ENCODE measurements at places on chromosomes 2 and 18.

GRCh38 chr2:16655445-16655837 is 10.2 kb downstream of the CYRIA start:
- DNase-seq = no peak

DNA sequence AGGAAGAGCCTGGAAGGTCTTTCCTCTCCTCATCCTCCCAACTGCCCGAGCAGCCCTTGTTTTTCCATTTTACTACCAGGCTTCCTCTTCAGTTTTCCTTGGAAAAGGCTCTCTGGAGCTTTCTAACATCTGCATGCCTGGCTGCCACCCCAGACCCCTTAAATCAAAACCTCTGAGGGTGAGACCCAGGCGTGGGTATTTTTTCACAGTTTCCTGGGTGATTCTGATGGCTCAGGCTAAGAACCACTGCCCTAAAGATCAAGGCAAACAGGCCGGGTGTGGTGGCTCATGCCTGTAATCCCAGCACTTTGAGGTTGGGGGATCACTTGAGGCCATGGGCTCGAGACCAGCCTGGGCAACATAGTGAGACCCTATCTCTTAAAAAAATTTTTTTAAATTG is 35.4 kb downstream of the EMILIN2 start:
- no peak for DNase-seq

DNA sequence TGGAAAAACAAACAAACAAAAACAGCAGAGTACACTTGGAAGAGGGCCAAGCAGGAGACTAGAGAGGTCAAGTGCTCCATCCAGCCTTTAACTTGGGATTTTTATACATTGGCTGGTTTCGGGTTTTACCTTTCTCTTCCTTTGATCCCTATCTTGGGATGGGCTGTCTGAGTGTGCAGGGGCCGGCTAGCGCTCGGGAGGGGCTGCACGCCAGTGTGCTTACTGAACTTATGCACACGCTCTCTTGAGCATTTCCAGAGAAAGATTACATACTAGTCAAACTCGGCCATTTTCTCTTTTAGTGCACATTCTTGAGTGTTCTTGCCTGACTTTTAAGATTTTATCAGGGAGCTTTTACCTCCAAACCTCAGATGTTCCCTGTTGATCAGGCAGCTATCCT is 707.8 kb downstream of the DSC3 start:
- no peak for DNase-seq

GRCh38 chr2:151983221-151983620 is 115.6 kb downstream of the CACNB4 start:
- no peak for DNase-seq

DNA sequence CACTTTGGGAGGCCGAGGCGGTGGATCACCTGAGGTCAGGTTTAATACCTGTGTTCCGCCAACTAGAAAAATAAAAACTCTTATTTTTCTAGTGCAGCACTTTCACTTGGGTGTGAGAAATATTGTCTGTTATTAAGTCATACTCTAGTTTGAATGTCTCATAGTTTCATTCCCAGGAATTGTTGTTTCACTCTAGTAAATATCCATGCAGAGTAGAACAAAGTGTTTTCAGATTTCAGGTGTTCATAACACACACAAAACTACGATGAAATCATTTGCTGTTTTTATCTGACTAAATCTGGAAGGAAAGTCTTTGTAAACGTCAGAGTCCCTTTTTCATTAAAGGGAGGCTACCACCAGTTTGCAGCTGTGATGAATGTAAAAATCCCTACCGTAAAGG is 4.0 kb downstream of the FAM117B start:
- DNase-seq = no peak

DNA sequence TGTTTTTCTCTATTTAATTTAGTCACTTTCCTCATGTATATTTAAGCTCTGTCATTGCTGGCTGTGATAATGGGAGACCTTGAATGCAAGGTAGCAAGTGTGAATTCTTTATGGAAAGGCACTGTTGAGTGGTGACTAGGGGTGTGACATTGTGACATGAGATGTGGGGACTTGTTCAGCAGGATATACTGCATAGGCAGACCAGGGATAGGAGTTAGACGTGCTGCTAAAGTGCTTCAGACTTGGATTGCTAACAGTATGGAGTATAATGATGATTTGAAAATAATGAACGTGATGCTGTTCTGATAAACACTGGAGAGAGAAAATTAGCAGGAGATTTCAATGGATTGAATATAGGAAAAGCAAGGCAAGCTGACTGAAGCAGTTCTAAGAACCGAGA is 135.1 kb downstream of the NCOA1 start:
- no peak for DNase-seq

DNA sequence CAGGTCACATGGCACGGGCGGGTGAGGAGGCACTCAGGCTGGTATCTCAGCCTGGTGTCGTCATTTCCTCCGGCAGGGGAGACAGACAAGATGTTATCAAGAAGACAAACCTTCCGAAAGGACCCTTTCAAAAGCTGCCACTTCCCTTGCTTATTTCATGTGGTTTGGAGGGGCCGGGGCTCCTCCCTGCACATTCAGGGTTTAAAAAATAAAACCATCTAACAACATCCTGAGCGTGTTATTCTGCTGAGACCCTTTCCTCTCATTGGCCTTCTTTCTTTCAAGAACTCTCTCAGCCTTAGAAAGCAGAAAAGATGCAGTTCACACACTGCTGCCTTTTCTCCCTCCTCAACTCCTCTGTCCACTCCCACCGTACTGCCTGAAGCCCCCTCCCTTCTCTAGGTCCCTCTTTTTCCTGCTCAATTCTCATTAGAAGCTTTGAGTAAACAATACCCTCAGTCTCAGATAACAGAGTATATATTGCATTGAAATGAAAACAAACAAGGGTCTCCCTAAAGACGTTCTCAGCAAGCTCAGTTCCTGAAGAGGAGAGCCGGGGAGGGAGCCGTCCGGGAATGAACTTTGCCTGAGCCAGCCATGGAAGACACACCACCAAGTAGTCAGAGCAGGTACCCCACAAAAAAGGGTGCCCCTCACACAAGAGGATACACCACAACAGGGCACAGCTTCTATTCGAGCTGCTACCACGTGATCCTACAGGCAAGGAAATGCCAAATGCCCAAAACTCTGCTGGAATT is 9.7 kb downstream of the SMAD7 start:
- peak; percentile 72 for DNase-seq

- DNase-seq = no peak
Measured at GRCh38 chr18:35227254-35227653, 13.6 kb upstream of the ZNF397 start.

DNA sequence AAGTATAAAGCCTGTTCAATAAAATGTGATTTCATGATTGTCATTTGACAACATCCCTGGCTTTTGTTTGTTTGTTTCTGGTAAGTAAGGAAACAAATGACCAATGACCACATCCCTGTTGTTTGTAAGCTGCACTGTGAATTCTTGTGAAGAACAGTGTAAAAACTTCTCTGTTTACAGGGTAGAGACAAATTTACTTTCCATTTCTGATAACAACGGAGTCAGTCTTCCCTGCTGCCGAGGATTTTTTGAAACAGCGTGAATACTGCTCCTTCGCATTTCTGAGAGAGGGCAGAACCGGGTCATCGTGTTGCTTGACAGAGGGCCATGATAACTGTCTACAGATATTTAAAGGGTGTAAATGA is 38.4 kb upstream of the CTAGE1 start:
- DNase-seq = no peak

GRCh38 chr2:143426296-143426695 is 297.1 kb downstream of the ARHGAP15 start:
- no peak for DNase-seq

DNA sequence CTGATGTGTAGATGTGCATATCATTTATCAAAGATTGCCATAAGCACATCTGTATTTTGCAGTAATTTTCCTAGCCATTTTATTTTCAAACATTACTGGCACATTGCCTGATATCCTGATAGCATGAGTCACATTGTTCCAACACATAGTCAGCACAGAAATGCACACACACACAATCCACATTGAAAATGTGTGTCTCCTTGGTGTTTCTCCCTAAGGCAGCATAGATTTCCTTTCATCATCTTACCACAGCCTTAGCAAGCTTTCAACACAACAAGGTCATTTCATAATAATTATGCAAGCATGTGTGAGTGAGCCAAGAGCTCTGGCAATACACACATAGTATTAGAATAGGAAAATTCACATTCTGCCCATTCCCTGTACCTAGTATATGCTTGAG is 245.4 kb upstream of the MEIS1 start:
- no peak for DNase-seq

- DNase-seq = no peak
Measured at GRCh38 chr2:20391951-20392699, 41.5 kb upstream of the PUM2 start.

- no peak for DNase-seq
Measured at GRCh38 chr2:75592030-75592429, 31.3 kb upstream of the EVA1A start.

- DNase-seq = no peak
Measured at GRCh38 chr18:10515456-10515855, 10.4 kb upstream of the NAPG start.

DNA sequence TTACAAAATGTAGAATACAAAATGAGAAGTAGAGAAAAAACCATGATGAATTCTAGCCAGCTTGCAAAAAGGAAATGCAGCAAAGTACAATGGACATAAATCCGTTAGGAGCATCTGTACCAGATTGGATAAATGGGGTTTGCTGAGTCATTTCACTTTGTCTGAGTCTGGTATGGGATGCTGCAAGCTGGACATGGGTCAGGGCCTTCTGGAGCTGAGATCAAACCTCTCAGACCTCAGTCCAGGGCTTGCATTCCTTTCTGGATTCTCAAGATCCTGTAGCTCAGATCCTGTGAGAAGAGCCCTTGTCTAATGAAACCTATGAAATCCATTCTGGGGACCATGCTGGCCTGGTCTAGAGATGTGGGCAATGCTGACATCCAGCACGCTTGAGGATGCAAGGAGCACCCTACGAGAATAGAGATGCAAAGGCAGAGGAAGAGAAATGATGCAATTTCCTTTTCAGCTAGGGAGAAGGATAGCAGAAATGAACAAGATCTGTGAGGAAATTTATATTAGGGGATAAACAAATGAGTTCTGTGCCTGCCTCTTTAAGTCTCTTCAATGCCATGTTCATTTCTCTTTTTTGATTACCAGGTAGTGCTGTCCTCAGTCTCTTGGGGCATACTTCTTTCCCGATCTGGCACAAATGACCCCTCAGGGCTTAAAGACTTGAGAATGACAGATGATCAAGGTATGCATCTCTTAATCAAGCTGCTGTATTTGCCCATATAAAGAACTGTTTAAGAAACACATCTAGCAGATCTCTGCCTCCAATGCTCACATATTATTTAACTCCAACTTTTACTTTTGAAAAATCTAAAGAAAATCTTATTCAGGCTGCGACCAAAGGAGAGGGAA is 230.4 kb downstream of the MEIS1 start:
- DNase-seq = no peak

DNA sequence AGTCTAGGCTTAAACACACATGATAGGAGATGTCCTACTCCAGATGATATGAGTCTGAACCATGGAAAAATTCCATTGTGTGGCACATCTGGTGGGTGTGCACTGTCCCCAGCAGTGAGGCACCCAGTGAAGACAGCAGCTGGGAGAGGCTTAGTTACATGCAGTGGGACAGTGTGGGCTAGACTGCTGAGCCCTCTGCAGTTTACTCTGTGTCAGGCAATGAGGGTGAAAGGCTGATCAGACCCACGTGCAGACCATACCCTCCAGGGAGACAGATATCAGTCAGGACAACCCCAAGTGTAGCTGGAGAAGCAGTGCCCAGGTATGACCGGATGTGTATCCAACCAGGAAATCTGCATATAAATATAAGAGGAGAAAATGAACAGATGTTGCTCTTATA is 13.4 kb downstream of the IL37 start:
- DNase-seq = no peak

- no peak for DNase-seq
Measured at GRCh38 chr2:211329882-211330281, 773.5 kb downstream of the CPS1 start.

DNA sequence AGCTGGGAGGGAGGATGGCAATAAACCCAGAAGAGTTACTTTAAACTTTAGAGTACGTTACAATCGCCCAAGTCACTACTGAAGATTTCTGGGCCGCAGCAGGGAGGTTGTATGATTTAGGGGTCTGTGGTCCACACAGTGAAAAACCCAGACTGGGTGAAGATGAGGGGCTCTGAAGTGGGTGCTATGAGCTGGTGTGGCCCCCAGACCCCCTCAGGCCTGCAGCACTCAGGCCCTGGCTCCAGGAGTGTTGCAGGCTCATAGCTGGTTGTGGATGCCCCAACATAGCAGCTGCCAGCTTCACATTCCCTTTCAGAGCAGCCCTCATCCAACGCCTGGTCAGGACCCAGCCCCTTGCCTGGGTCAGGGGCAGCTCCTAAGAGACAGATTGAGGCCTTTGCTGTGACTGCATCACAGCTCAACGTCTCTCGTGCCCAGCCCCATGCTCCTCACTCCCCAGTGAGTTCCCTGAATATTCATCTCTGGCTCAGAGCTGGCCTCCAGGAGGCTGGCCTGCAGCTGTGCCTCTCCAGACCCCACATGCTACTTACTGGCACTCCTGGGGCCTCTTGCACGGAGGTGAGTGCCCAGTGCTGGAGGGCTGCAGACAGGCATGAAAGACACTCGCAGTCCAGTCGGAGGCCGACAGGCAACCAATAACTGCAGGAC is 94.5 kb upstream of the MYCN start:
- DNase-seq = no peak

- DNase-seq = no peak
Measured at GRCh38 chr18:923144-923866, 18.6 kb downstream of the ADCYAP1 start.

- no peak for DNase-seq
Measured at GRCh38 chr2:177782613-177783012, 290.0 kb downstream of the PDE11A start.

DNA sequence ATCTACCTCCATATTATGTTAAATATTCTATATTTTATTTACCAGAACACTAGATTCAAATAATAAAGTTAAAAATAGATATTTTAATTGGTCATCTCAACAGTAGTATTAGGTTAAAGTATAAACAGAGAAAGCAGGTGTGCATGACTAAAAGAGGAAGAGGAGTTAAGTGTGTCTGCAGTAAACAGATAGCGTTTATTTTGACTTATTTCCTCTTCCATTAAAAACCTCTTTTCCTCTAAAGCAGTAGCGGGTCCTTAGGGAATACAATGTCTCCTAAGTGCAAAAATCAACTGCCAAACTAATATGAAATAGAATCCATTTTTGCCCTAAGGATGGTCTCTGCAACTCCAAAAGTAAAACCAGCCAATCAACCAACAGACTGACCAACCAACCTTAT is 27.7 kb downstream of the EIF2AK3 start:
- DNase-seq = no peak

DNA sequence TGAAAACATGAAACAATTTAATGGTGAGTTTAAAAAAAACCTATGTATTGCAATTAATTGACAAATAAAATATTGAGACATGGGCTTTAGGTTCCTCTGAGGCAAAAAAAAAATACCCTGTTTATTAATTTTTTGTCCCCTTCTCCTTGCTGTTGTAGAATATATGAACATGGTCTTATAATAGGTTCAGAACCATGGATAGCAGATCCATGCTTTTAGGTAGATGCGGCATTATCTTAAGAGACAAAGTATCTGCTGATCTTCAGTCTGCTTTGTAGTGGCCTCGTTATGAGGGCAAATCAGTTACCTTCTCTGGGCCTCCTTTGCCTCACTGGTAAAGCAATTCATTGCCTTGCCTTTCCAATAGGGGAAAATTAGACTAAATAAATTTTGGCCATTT is 850.7 kb downstream of the NRXN1 start:
- DNase-seq = no peak

GRCh38 chr2:109386004-109386695 is 227.6 kb downstream of the SEPTIN10 start:
- no peak for DNase-seq

- DNase-seq = no peak
Measured at GRCh38 chr2:205768815-205769494, 86.7 kb downstream of the NRP2 start.

GRCh38 chr2:151729415-151729811 is 4.9 kb downstream of the NEB start:
- no peak for DNase-seq

Measured in activated T-cell treated with anti-CD3 and anti-CD28 coated beads, Interleukin-2, amount 50 U/mL, for 24 hours (primary cell).